Amniotic epithelial cell (primary cell): ENCODE measurements at places on chromosomes 4 and X.

DNA sequence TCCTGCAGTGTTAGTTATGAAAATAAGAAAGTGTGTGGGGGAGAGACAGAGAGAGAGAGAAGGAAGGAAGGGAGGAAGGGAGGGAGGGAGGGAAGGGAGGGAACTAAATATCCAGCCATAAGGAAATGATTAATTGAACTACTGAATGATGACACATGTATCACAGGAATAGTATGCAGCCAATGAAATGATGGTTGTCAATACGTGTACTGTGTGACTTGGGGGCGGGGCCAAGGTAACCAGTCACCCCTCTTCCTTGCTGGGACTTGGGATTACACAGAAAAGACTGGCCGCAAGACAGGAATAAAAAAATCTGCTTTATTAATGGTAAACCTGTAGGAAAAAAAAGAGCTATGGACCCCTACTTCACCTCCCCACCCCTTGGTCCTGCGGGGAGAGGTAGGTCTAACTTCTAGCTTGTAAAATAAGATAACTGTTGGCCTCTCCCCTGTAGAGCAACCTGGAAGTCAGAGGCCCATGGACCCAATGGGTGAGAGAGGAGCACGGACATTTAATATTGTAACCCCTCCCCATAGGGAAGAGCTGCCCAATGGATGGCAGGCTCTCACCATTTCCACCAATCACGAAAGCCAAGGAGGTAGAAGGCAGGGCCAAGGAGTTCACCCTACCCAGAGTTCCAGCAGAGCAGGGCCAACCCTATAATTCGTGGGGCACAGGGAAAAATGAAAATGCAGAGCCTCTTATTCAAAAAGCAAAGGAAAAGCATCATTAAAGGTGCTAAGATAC lies 7.4 kb downstream of the PPP2R2C start:
- no peak for DNase-seq

DNA sequence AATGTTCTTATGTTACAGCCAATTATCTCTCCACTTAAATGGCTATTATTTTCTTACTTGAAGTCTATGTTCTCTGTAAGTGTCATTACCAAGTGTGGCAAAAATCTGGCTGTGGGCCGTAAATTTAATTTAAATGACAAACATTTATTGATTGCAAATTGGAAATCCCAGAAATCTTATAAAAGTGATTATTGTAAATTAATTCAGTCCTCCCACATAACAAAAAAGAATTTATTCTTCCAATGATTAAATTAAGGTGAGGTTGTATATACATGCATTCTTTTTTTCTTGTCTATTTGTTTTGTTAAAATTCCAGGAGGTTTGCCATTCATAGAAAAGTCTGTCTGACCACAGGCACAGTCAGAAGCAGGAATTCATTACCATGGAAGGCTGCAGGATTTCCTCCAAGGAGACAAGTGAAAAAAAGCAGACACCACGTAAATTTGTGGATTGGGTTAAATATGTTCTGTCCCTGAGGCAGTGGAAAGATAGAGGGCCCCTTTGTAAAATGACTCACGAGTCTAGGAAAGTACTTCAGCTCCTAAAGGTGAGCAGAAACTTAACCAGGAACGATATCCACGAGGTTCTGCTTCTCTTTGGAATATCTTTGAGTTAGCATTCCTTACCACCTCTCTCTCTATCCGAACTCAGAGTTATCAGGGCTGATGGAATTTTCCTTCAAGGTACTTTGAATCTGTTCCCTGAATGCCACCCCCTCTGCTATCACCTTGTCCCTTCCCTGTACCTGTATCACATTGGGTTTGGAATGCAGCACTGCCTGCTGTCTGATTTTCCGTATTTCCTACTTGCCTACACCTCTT lies 10.7 kb downstream of the PPARGC1A start:
- peak; percentile 54 for DNase-seq

- no peak for DNase-seq
Measured at GRCh38 chr4:185309770-185310169, 86.0 kb downstream of the LRP2BP start.

DNA sequence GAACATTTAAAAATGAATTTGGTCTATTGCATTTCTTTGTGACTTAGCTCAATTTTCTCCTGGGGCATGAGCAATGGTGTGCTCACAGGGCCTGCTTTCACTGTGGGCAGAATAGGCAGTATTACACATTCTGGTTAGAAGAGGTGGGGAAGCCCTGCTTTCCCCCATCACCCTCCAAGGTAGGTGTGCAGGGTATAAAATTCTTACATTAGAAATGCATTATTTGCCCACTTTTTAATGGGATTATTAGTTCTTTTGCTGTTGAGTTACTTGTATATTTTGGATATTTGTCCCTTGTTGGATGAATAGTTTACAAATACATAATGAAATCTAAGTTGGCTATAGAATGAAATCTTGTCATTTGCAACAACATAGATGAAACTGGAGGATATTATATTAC lies 8.3 kb upstream of the STBD1 start:
- DNase-seq = no peak

- DNase-seq = no peak
Measured at GRCh38 chrX:112043997-112044396, 38.6 kb downstream of the TRPC5 start.

DNA sequence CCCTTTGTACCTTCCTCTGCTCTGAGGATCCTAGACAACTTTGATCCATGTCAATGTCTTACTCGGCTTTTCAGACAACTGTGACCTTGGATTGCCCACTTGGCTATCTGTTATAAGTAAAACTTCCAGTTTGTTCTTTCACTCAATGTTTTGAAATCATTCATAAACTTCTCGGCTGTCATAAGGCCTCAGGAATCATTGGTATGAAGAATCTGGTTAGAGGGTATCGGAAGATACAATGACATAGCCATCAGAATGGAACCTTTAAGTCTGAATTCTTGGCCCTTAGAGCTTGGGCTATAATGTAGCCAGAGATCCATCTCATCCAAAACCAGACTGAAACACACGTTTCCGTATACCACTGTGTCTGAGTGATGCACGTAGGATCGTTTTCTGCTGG lies 59.0 kb upstream of the WDR1 start:
- DNase-seq = no peak

DNA sequence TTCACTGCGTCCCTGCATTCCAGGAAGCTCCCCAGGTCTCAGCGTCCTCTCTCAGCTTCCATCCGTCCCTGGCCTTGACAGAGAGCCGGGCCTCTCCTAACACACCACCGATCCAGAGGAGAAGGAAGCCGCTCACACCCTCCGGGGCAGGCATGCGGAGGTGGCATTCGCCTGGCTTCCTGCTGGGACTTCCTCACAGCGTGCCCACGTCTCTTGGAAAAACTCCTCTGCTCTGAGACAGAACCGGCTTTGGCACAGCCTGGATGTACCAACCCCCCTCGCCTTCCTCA lies 3.2 kb downstream of the CTAG2 start:
- DNase-seq = no peak

DNA sequence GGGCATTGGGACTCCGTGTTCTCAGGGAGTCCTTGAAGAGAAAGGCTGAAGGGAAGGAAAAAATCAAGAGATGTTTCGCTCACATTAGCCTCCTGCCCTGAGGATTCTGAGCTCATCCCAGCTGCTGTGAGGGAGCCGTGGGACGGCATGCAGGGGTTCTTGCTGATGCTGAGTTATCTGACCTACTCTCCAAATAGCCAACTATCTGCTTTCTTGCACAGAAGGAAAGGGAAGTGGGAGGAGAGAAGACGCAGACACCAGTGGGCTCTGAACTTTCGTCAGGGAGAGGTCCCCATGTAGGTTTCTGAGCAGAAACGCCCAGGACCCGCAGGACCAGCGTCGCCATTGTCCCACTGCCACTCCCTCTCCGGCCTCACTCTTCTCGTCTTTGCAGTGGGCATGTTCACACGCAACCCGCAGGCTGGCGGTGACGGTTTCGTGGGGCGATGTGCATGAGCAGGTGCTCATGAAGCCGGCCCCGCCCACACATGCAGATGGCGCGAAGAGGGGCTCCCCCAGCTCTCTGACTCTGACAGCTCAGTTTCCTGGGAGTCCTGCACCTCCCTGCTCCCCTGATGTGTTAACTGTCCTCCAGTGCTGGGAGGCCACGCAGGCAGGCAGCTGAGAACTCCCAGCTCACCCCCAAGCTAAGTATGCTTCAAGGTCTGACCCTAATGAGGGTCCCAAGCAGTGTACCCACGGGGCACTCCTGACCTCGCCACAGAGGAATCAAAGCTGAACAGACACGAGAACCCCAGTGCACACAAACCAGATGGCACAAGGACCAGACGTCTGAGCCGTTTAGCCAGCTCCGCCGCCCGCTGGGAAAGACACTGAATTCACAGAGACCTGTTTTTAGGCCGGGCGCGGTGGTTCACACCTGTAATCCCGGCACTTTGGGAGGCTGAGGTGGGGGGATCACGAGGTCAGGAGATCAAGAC lies 13.6 kb upstream of the ABLIM2 start:
- no peak for DNase-seq

DNA sequence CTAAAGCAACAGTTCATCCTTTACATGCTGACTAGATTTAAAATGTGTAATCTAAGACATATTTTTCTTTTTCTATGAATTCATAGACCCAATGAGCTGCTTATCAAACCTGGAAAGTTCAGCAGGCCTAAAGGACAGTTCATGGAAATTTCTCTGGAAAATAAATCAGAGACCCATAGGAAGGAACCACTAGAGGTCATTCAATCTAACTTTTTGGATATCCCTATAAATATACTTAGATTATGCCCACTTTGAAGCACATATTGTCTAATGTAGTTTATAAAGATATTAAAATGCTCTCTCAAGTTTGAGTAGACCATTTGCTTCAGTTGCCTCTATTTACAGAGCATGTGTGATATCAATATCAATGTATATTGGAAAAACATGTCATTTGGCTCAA lies 473.0 kb downstream of the FAT4 start:
- DNase-seq = no peak

DNA sequence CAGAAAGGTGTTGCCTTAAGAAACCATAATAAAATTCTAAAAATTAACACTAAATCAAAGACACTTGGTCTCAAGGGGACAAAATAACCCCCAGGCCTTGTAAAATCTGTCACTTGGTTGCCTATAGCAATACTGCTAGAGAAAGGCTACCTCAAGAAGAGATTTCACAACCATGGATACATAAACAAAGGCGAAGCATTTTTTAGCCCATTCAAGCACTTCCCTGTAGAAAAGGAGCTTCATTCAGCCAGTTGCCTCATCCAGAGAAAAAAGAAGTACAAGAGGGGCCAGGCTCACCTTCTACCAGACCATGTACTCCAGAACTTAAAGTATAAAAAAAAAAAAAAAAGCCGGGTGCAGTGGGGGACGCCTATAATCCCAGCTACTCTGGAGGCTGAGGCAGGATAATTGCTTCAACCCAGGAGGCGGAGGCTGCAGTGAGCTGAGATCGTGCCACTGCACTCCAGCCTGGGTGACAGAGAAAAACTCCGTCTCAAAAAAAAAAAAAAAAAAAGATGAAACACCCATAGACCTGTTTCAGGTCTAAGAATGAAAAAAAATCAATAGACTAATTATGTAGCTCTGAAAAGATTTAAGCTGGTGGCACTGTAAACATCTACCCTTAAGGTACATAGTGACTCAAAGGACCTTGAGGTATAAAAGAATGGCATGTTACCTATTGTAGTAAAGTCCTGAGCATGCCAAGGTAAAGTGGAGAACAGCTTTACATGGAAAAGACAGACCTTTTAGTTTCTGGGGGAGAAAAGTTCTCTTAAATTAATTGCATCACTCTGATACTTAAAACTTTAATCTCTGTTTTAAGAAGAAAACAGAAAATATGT lies 18.0 kb downstream of the RUFY3 start:
- DNase-seq = no peak

DNA sequence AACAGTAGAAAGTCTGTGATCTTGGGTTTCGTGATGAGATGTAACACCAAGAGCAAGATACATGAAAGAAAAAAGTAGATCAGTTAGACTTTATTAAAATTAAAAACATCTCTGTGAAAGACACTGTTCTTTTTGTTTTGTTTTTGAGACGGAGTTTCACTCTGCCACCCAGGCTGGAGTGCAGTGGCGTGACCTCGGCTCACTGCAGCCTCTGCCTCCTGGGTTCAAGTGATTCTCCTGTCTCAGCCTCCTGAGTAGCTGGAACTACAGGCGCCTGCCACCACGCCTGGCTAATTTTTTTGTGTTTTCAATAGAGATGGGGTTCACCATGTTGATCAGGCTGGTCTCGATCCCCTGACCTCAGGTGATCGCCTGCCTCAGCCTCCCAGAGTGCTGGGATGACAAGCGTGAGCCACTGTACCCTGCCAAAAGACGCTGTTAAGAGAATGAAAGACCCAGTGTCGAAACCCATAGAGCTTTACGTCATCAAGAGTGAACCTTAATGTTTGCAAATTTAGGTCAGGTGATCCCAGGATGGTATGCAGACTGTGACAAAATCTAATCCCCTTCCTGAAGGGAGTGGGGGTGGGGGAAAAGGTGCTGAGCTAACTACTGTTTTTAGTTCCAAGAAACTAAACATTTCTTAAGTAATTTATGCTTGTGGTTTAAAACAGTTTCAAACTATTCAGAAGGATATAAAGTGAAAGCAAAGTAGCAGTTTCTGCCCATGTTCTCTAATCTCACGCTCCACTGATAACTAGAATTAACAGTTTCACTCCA lies 8.0 kb downstream of the OFD1 start:
- DNase-seq = peak; percentile 69

- no peak for DNase-seq
Measured at GRCh38 chr4:176274441-176274840, 5.4 kb upstream of the ASB5 start.

GRCh38 chrX:40878766-40879165 lies 143.4 kb upstream of the MED14 start:
- peak; percentile 22 for DNase-seq

DNA sequence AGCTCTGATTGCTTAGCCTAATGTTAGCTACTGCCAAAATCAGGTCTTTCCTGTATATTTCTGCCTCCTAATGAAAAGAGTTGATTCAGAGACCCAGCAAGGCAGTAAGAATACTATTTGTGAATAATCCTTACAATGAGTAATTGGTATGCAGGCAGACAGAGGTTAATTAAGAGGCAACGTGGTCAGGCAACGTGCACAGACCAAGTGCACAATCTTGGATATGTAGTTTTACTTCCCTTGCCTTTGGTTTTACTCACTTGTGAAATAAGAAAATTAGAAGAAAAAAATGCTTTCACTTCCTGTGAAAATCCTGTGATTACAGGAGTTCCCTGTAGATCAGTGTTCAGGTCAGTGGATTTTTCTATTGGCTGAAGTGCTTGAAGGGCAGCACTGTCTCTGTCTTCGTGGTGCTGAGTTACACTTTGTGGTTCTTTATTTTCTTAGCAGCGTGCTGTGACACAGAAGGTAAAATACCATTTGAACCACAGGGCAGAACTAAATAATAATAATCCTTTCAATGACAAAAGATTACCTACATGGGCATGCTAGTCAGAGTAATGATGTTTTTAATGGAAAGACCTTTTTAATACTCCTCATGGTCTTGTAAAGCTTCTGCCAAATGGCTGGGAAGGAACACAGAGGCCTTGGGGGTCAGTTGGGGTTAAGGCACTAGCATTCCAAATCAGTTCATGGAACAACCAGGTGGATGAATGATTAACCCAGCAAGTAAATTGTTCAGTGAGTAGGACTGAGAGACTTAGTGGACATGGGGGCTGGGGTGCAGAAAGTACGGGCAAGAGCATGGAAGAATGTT lies 430.9 kb downstream of the MAPK10 start:
- peak; percentile 64 for DNase-seq

- peak; percentile 52 for DNase-seq
Measured at GRCh38 chr4:70737006-70737405, 15.2 kb downstream of the RUFY3 start.

- peak; percentile 11 for DNase-seq
Measured at GRCh38 chr4:98963538-98964433, 31.7 kb upstream of the METAP1 start.
